ENCODE measurements at places on chromosomes 6 and 20. TPM values are rescaled to one million over a fixed set of nuclear protein-coding genes. Genes with fewer than 3 reads are reported as not detected.
A peak's percentile ranks its signal among the peaks of the same experiment; 100 is the strongest.

Gene RALGAPB
- total RNA-seq = 29.8 TPM

- DNase-seq = no peak
Measured at GRCh38 chr6:105458551-105458950, 55.7 kb upstream of the PREP start.

- DNase-seq = no peak
Measured at GRCh38 chr6:45572833-45573232, 195.1 kb upstream of the SUPT3H start.

DNA sequence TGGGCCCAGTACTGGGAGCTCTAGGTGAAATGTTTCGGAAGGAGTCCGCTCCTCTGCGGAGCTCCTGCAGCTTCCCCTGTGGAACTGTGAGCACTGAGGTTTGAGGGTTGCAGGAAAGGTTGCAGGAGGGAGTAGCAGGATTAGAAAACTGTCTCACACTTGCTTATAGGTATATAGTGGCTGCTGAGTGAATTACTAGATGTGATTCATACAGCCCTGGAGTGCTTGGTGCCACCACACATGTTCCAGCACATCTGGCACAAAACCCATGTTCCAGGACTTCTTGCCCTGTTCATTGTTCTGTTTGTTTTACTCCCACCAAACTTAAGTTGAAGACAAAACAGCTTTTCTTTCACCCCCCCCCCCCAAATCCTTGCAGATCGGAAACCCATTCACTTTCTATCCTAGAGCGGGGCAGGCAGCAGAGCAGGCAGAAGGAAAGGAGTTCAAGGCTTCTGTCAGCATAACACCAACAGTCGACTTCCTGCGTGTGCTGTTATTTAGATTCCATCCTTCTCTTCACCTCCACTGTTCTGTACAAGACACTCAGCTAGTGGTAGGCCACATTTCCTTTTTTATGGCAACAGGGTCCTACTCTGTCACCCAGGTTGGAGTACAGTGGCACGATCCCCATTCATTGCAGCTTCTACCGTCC lies 669 bp upstream of the PEX6 start:
- DNase-seq = peak; percentile 64

GRCh38 chr6:121826156-121826810 lies 390.8 kb downstream of the GJA1 start:
- no peak for DNase-seq

- DNase-seq = peak; percentile 42
Measured at GRCh38 chr20:47551841-47552240, 50.2 kb downstream of the NCOA3 start.

DNA sequence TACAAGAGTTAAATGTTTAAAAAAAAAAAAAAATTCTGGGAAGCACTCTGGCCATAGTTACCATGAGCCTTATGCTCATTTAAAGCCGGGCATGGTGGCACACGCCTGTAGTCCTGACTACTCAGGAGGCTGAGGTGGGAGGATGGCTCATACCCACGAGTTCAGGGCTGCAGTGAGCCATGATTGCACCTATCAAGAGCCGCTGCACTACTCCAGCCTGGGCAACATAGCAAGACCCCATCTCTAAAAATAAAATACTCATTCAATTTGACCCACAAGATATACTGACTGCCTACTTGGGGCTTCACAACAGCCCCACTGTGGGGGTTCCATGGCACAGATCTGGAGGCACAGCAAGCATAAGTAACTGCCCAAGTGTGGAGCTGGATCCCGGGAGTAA lies 112.0 kb upstream of the NFATC2 start:
- DNase-seq = no peak

Gene HIVEP2
- total RNA-seq = 28.0 TPM

- DNase-seq = no peak
Measured at GRCh38 chr6:34039943-34040342, 105.9 kb downstream of the GRM4 start.

Gene EBF4
- 7.6 TPM for total RNA-seq

- no peak for DNase-seq
Measured at GRCh38 chr6:44119704-44120262, 7.5 kb downstream of the MRPL14 start.

Gene FERMT1
- total RNA-seq = 0.71 TPM

DNA sequence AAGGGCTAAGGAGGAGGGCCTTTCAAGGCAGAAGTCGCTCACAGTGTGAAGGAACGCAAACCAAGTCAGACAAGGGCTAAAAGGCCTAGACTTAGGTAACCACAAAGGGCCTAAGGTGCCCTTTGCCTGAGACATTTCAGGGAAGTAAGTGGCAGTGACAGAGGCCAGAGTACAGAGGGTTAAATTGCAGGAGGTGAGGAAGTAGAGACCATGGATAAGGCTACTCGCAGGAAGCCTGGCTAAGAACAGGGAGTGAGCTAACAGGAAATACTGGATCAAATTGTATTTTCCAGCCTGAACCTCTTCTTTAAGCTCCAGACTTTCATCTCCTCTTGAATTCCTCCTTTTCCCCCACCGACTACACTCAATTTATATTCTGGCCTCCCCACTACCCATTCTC lies 16.6 kb downstream of the ZHX3 start:
- no peak for DNase-seq

Gene SIRPB1
- 2.8 TPM for total RNA-seq

DNA sequence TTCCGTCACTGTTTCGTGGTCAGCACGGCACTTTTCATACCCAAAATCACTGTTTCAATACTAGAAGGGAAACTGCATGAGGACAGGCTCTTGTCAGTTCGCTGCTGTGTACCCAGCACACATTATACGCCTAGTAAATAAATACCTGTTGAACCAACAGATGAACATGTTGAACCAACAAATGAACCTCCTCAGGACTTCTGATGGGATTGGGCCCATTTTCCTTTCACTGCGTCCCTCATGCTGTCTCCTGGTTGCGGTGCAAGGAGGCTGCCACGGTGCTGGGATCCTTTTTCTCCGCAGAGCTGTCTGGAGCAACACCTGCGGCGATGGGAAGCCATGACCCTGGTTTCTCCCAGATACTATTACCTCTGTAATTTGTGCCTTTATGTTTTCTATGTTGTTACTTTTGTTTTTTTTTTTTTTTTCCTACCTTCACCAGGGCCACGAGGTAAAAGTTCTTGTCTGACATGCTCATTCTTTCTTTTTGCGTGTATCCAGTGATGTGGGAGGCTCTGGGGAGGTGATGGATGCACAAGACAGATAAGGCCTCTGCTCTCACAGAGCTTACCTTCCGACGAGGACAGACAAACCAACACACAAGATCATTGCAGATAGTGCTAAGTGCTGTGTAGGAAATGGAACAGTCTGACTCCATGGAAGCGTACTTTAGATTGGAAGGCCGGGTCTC lies 1.1 kb downstream of the VAPB start:
- no peak for DNase-seq

DNA sequence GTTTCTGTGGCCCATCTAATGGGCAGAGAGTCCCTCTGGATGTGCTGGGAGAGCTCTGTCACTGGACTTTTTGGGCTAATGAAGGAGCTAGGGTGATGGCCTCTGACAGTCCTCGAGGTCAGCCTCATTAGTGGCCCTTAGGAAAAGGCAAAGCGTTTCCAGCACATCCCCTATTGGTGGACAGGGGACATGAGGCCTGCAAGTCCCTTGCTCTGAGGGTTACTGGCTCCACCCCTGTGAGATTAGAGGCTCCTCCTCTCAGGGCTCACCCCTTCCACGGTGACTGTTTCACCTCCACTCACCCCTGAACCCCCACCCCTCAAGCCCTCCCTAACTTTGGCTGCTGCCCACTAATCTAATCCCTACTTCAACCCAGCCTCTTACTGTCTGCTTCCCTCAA lies 12.8 kb upstream of the FANCE start:
- no peak for DNase-seq

- DNase-seq = no peak
Measured at GRCh38 chr6:94130478-94130877, 711.1 kb upstream of the EPHA7 start.

DNA sequence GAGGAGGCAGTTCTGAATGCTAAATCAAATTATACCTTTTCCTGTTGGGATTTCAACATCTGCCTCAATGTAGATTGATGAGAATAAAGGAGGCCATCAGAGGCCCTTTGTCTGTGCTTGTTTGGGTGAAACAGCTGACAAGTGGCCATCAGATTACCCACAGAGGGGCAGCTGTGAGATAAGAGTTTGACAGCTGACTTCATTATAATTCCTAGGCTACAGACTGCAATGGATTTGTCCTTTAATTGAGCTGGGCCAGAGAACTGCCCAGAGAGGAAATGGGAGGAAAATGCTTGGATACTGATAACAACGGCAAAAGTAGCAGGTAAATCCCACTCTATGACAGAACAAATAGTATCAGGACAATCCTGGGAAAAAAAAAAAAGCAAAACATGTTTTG lies 649.4 kb downstream of the HDGFL1 start:
- DNase-seq = no peak

DNA sequence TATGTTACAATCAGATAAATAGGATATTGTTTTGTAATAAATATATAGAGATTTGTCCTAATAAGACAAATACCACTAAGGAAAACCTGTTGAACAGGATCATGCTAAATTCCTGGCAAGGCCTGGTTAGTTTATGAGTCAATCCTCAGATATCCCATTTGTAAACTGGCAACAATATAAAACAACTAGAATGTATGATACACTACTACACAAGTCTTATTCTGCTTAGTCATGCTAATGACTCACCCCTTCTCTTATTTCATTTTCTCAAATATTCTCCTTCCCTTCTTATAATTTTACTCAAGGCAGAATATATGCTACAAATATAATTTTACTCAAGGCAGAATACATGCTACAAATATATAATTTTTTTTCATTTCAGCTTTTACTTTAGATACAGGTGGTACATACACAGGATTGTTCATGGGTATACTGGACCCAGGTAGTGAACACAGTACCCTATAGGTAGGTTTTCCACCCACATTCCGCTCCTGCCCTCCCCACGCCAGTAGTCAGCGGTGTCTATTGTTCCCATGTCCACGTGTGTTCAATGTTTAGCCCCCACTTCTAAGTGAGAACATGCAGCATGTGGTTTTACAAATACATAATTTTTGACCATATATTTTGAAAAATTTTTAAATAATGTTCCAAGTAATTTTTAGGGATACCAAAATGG lies 6.3 kb downstream of the OSER1 start:
- no peak for DNase-seq
